ENCODE measurements at places on chromosomes 7 and 10.

DNA sequence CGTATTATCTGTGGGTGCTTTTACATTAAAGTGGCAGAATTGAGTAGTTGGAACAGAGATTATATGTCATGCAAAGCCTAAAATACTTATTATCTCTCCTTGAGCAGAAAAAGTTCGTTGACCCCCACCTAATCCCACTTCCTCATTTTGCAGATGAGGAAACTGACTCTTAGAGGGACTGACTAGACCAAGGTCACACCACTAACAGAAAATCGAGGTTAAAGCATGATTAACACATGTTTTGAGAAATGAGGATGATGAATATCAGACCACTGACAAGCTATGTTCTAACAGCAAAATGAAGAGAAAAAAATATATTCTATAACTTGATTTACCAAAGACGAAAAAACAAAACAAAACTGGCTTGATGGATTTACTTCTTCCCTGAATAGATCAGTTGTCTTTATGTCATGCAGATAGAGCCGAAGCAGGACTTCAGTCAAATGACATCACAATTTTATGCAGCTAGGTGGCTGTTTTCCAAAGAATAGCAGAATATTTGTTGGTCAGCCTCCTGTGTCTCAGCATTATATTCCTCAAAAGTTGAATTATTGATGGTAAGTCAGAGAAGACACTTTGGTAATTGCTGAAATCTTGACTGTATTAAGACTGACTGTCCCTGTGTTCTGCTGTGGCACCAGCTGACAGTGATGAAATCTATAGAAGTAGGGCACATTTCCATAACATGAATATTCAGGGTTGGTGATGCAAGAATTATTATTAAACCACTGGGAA, 24.2 kb upstream of the SMIM30 start:
- DNase-seq: no peak

- no peak for DNase-seq
These were observed 29.1 kb downstream of the ASAH2 start for GRCh38 chr10:50222199-50222598.

- no peak for DNase-seq
These were observed 70.3 kb upstream of the DGKI start for GRCh38 chr7:137916980-137917645.

GRCh38 chr10:43408331-43408709, 666 bp downstream of the HNRNPF start:
- DNase-seq: no peak

DNA sequence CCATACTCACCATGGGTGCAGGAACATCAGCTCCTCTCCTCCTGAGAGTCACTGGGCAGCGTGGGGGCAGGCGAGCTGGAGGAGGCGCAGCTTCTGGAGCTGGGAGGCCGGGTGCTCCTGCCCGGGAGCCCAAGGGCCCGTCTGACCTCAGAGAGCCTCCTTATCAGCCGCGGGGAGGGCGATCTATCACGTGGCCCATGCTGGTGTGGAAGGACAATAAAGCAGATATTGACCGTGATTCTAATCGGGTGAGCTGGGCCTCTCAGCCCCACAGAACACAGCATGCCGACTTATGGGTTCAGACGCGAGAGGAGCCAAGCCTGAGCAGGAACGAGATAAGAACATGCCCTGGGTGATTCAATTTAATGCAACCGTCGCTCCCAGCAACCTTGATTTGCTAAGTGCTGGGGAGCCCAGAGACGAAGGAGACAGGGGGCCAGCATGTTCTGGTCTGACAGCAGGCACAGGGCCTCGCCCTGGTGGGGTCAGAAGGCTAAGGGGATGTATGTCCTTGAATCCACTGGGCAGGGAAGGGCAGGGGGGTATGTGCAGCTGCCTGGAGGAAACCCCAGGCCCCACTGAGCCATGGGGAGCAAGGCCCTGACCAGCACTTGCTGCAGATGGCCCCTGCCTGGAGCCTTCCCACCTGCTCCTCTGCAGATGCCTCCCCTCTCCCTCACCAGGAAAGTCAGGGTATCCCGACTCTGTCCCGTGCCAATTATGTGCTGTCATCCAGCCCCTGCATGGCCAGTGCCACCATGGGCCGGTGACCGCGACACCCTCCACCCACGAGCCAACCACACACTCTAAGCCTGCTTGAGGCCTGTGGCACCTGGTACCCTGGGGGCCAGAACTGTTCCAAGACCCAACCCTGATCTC, 95.3 kb upstream of the RET start:
- no peak for DNase-seq

DNA sequence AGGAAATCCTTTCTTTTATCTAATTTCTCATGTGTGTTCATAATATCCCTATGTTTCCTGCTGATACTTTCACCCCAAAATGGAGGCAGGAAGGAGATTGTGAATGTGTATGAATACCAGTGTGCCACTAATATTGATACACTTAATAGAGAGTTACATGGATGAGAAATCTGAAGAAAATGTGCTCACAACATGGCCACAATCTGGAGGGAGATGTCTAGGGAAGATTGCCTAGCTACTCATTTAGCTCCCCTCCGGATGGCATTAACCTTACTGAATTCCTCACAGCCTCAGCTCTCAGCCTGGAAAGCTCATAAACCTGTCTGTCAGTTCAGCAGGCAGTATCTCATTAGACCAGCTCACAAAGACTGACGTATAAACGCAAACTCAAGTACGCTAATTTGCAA, 23.4 kb upstream of the DMTF1 start:
- no peak for DNase-seq

- no peak for DNase-seq
These were observed 227.3 kb downstream of the PTEN start for GRCh38 chr10:88090568-88091214.

- no peak for DNase-seq
These were observed 931 bp downstream of the SH2D4B start for GRCh38 chr10:80538481-80539185.

GRCh38 chr7:98137826-98138151, 31.1 kb downstream of the LMTK2 start:
- no peak for DNase-seq

Data from stimulated activated CD4-positive, alpha-beta T cell treated with anti-CD3 and anti-CD28 coated beads, Interleukin-1b, Interleukin-23, amount 100 ng/mL, for 4 hours (primary cell).